ENCODE measurements at places on chromosomes 11 and 22.
A peak's percentile ranks its signal among the peaks of the same experiment; 100 is the strongest.

DNA sequence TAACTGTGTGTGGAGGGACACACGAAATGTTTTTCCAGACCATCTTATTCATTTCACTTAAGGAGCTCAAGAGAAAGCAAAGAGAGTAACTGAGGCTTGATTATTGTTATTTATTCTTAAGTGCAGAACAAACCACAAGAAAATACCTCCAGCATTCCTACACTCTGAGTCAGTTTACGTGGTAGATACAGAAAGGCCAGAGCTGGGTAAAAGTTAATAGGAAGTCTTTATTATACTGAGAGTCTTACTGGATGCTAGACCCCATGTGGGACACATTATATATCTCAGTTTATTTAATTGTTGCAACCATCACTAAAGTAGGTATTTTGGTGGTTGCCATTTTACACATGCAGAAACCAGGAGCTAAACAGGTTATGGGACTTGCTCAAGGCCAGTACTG lies 261.4 kb upstream of the POU2AF2 start:
- DNase-seq: peak; percentile 63

GRCh38 chr11:17734418-17734911 lies at the start of gene KCNC1:
TSS of gene KCNC1 (plus strand) at chr11:17734781. CDS start at chr11:17736003, 1,222 bp downstream.
- peak; percentile 22 for DNase-seq

DNA sequence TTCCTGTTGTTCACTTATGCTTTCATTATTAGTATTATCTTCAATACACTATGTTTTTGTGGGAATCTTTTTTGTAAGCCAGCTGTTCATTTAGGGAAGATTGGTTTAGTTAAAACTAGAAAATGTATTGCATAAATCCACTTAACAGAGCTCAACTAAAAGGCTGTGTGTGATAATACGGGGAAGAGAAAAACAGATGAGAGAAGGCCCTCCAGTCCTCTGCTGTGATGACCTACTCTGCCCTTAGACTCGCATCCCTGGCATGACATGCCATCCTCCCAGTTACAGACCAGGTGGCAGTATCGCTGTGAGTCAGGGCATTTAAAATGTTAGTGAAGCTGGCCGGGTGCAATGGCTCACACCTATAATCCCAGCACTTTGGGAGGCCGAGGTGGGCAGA lies 173.4 kb upstream of the TTC12 start:
- no peak for DNase-seq

DNA sequence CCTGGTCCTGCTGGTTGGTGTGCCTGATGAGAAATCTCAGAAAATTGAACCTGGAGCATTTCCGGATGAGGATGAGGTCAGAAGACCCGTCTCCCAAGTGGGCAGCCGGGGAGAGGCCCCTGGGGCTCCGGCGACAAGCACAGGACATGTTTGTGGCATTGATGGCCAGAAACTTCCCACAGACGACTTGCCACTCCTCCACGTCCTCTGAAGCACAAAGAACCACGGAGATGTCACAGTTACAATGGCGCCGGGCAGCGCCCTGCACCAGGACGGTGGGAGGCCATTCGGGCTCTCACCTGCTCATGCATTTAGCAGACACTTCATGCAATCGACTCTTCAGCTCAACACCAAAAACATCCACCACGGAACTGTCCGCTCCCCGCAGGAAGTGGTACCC lies 46.5 kb downstream of the CERK start:
- DNase-seq: no peak

DNA sequence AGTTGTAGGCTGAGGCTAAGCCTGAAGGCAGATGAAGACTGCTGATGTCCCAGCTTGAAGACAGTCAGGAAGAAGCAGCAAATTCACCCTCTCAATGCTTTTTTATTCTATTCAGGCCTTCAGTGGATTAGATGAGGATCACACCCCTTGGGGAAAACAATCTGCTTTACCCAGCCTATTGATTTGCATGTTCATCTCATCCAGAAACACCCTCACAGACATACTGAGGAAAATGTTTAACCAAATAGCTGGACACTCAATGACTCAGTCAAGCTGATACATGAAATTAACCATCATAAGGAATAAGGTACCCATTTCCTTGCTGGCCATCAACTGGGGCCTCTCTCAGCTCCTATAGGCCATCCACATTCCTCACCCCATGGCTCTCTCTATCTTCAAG lies 549.9 kb upstream of the CCDC90B start:
- DNase-seq: no peak

- DNase-seq: no peak
Measured at GRCh38 chr22:30041881-30042280, 38.4 kb upstream of the HORMAD2 start.

DNA sequence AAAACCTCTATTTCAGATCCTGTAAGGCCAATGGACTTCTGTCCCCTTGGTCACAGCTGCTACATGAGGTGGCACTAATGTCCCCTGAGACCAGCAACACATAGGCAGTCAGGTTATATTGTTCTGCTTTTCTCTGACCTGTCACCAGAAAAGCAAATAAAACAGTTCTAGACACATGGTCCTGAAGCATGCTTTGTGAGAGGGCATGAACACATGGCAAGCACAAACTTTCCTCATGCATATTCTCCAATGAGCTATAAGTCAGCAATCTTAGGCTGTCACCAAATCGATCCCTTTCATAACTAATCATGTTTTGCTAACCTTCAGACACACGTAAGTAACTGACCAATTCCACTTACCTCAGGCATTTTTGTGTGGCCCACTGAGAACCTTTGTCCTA lies 225.4 kb upstream of the ZC3H12C start:
- DNase-seq: no peak

DNA sequence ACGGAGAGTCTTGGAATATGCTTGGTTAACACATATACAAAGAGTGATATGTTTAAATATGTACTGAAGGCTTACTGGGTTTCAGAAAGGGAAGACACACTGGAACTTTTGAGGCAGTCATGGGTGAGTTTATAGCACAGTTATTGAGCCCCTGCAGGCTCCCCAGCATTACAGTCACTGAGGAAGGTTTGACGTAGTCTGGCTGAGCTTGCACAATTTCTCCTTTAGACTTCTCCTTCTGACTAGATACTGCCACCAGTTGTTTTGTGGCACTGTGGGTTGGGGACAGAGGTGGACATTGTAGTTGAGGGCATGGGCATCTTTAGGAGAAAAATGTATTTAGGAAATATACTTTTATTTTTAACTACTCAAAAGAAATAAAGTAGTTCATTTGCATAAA lies 285.4 kb downstream of the C11orf87 start:
- DNase-seq: no peak

DNA sequence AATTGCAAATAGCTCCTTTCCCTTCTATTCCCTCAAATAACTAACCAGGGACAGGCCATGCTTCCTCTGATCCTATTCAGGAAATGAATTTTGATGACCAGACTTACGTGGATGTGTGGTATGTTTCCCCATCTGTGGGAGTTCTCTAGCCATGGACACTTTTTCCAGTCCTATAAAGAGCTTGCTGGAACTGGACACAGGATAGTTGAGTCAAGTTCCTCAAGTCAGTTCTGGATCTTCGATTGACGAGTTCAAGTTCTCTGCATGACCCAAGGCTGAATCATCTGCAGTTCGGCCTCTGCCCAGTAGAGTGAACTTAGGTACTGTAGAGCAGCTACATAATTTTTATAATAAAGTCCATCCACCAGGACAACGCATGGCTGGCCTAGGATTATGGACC lies 52.7 kb upstream of the CCND1 start:
- peak; percentile 74 for DNase-seq

- DNase-seq: peak; percentile 61
Measured at GRCh38 chr11:9600644-9601036, 27.2 kb downstream of the WEE1 start.

- DNase-seq: peak; percentile 37
Measured at GRCh38 chr11:28169816-28170215, 61.6 kb downstream of the METTL15 start.

- no peak for DNase-seq
Measured at GRCh38 chr11:20973940-20974559, 304.7 kb downstream of the NELL1 start.

- no peak for DNase-seq
Measured at GRCh38 chr11:73141031-73141308, 1.1 kb downstream of the FCHSD2 start.

DNA sequence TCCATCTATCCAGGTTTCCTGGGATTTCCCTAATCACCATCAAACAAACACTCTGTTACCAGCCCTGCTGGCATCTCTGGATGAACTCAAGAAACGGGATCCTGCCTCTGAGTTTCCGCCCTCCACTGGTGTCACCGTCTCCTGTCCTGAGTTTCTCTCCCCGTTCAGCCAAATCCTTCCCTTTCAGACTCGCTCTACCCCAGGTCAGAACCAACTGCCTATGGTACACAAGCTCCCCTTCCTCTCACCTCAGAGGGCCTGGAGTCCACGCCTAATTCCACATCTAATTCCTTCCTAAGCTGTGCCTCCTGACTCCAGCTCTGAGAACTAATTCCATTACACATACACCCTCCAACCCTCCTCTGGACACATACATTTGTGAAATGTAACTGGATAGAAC lies 96.1 kb downstream of the SHANK2 start:
- DNase-seq: no peak

DNA sequence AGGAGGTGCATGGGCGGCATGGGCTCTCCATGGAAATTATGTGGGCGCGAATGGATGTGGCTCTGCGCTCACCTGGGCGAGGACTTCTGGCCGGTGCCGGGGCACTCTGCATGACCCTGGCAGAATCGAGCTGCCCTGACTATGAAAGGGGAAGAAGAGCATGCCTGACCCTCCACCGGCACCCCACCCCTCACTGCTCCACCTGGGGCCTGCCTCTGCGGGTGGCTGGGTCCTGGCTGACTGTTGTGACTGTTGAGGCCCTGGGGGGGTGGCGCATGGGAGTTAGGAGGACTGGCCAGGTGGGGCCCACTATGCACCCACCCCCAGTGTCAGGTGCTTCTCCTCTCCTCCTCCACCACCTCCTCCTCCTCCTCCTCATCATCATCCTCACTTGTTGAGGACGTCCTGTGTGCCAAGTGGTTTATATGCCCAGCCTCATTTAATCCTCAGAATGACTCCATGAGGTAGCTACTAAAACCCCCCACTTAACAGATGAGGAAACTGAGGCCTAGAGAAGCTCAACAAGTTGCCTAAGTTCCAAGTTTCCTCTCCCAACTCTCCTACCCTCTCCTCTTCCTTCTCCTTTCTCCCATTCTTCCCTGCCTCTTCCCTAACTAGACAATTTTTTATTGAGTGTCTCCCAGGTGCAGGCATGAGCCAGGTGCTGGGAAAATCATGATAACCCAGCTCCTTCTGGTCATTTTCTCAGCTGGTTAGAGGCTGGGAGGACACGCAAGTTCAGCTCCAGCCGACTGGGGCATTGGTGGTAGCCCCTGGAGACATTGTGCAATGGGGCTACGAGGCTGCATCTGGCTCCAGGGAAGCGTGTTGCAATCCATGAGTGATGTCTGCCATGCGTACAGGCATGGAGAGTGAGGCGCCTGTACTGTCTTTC lies 2.3 kb downstream of the MYEOV start:
- peak; percentile 63 for DNase-seq

GRCh38 chr11:118929501-118930093 lies 3.9 kb upstream of the BCL9L start:
- peak; percentile 92 for DNase-seq

GRCh38 chr22:47275605-47276449 lies 513.4 kb downstream of the TBC1D22A start:
- peak; percentile 6 for DNase-seq

DNA sequence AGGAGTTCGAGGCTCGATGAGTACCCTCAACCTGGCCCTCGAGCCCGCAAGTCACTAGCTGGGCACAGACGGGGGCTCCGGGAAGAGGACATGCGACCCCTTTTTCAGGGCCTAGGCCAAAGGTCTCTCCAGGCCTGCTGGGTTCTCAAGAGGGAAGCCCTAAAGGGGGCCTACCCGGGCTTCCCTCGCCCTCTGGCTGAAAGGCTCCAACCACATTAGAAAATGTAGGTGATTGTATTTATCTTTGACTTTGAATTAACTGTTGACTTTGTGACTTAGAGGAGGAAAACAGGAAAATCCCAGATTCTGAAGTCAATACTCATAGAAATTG lies 7.3 kb upstream of the PAX6 start:
- DNase-seq: no peak

- DNase-seq: peak; percentile 9
Measured at GRCh38 chr22:46617207-46617985, 2.8 kb upstream of the GRAMD4 start.

DNA sequence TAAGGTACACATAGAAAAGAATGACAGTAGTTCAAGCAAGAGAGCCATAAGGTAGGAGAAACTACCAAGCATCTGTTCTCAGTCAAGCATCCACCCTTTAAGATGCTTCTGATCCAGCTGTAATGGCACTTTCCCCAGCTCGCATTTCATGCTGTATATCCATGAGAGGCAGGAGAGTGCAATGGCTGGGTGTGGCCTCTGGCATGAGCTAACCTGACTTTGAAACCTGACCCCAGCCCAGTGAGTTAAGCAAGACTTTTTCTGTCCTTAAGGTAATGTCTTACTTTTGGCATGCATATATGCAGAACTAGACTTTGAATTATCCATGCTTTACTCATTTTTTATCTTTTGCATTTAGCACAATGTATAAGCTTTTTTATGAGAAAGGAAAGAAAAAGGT lies 79.8 kb upstream of the CNTN5 start:
- no peak for DNase-seq

DNA sequence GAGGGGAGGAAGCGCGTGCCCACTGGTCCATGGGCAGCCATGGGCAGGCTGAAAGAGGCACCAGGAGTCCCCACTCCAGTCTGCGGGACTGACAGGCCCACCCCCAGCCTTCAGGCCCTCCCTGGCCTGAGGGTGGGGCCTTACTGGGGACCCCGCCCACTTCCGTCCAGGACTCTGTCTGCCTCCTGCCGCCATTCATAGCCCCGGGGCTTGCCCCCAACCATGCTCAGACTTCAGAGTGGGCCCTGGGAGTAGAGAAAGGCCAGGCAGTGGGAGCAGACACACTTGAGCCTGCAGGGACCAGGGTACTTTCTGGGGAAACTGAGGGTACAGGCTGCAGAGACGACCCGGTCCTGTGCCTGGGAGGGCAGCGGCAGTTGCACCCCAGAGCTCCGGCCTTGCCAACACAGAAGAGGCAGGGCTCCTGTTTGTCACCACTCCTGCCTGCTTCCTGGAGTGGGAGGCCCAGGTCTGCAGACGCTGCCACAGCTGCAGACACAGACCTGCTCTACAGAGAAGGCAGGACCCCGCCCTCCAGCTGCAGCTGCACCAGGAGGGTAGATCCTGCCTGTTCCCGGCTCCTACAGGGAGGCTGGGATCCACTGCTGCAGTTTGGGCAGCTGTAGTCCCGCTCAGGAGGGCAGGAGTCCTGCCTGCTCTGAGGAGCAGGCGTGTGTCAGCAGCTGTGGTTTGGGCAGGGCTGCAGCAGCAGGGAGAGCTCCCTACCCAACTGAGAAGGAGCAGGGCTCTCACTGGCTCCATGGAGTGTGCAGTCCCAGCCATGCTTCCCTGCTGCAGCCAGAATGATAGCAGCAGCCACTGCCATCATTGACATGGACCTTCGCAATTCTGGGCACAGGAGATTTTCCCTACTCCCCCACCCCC lies 387.9 kb upstream of the ANO3 start:
- DNase-seq: no peak

GRCh38 chr11:115924744-115925567 lies 420.7 kb upstream of the CADM1 start:
- peak; percentile 62 for DNase-seq

- peak; percentile 7 for DNase-seq
Measured at GRCh38 chr11:18791207-18791968, at the start of gene PTPN5. TSS of gene PTPN5 (minus strand) at chr11:18791798. CDS start at chr11:18771958, 19,840 bp downstream.

GRCh38 chr11:18408558-18409291 lies 3.4 kb upstream of the LDHC start:
- peak; percentile 33 for DNase-seq
